DMS79 treated with DMSO at 0.1 percent for 48 hours (cell line): ENCODE measurements at places on chromosomes 2 and 18.

- DNase-seq, result no peak
These were observed 81.6 kb downstream of the PMS1 start for GRCh38 chr2:189865826-189866225.

DNA sequence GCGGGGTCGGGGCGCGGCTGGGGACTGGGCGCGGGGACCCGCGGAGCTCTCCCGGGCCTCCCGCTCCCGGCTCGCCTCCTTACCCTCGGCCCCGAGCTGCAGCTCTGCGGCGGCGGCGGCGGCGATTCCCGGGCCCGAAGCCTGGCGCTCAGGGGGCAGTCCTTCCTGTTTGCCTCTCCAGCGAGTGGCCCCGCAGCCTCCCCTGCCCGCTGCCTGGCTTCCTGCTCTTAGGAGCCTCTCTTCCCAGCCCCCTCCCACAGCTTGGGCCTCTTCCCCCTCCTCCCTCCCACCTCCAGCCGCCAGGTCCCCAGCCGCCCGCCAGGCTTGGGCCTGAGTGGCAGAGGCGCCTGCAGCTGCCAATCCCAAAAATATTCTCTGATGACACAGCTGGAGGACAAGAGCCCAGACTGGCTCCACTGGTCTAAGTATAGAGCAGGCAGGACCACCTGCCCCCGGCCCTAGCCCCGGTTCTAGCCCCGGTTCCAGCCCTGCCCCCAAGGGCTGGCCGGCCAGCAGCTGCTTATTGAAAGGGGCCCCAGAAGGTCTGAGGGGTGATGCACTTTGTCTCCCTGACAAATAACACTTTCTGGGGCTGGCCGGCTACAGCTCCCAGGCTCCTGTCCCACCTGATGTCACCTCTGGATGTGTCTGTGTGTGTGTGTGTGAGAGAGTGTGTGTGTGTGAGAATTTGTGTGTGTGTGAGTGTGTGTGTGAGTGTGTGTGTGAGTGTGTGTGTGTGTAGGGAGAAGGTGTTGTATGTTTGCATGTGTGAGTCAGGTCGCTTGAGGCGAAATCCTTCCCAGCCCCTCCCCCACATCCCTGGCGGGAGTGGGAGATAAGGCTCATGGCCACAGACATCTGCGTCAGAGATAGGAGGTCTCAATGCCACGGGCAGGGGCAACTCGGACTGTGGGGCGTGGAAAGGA is at the start of gene OBSL1:
Gene OBSL1, minus strand, starts transcription at position 229 of the 926 bp plus-strand sequence. CDS start 307 bp downstream, outside the sequence.
- DNase-seq, result peak; percentile 76

GRCh38 chr2:214624166-214624760 is 185.2 kb downstream of the BARD1 start:
- no peak for DNase-seq

- DNase-seq, result no peak
These were observed 216.4 kb upstream of the OSR1 start for GRCh38 chr2:19574778-19575260.

DNA sequence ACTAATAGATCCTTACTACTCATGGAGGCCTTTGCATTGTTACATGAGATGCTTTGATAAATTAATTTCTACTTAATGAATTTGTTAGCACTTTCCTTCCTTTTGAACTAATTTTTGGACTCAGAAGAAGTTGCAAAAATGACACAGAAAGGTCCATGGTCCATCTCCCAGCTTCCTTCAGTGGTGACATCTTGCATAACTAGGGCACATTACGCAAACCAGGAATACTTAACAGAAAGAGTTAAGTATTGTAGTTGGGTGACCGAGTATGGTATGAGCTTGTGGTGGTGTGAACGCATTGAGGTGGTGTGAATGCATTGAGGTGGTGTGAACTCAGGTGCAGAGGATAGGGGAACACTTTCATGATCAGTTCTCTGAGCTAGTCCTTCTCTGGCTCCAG is 151.1 kb upstream of the TWIST2 start:
- no peak for DNase-seq

- DNase-seq, result no peak
These were observed 17.3 kb downstream of the PLCL1 start for GRCh38 chr2:197821550-197822289.

GRCh38 chr18:7038330-7038851 is 79.2 kb downstream of the LAMA1 start:
- DNase-seq, result peak; percentile 14

- DNase-seq, result no peak
These were observed 17.1 kb downstream of the KRCC1 start for GRCh38 chr2:88038263-88039105.

DNA sequence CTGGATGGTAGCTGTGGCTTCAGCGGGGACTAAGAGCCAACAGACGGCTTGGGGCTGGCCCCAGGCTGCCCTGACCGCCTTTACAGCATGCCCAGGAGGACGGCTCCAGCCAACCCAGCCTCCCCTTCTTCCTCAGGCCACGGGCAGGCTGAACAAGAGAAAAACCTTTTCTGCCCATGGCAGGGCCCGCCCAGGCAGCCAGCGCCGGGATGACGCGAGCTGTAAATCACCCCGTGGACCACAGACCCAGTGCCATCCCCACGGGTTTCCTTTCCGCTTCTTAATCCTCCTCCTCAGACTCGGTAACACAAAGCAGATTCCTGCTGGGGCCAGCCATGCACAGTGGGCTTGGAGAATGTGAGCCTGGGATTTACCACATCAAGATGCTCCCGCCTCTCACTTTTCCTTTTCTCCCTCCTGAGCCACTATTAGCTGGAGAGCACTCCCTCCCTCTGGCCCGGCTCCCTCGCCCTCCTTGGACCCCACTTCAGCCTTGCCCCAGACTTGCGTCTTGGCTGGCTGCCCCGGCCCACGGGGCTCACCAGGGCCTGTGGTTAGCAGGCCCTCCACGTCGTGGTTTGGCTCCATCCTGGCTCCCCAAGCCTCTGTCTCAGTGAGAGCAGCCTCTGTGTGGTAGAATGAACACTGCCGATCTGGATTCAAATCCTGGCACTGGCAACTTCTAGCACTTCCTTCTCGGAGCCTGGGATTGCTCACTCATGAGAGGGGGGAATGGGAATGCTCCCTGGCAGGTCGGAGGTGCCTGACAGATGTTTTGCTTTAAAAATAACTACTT is 31.4 kb downstream of the ATOH8 start:
- DNase-seq, result peak; percentile 77

- DNase-seq, result no peak
These were observed 303.3 kb downstream of the XIRP2 start for GRCh38 chr2:167191588-167191987.

- no peak for DNase-seq
These were observed 558.9 kb upstream of the PKDCC start for GRCh38 chr2:41488888-41489287.

DNA sequence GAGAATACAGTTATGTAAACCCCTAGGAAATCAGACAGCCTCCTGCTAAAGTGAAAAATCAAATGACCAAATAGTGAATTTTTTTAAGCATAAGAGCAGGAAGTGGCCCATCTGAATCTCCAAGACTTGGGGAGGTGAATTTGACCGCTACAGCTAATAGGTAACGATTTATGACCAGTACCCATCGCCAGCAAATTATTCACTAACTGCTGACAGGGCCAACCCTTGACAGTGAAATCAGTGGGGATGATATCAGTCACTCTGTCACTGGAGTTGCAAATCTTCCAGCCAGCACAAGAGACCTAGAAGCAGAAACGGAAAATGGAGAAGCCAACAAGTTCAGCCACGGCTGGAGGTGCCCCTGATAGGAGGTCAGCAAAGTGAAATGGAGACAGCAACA is 164.3 kb upstream of the PIK3C3 start:
- DNase-seq, result no peak

- DNase-seq, result no peak
These were observed 923.6 kb downstream of the CCDC85A start for GRCh38 chr2:57107353-57107752.

DNA sequence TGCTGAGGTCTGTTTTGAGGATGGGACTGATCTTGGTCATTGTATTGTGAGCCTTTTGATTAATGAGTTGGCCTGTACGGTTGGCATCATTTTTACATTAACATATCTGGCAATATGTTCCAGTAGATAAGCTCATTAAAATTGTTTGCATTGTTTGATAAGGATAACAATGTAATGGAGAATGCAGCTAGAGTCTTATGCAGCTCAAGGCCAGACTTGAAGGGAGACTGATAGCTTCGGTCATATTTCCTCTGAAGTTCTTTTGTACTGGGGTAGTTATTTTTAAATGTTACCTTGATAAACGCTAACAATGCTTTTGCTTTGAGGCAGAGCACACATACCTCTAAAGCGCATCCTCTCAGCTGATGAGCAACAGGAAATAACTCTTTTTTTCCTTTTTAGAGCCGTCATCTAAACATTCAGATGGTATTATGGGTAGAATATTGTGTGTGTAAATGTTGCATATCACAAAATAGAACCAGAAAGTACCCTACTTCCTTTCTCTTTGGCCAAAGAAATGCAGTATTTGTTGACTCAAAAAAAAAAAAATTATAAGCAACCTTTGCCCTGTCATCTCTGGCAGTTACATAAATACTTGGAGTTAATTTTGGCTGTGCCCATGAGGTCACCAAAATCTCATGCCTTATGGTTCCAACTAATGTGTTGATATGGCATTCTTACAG is 1.3 kb downstream of the MAPRE2 start:
- DNase-seq, result peak; percentile 31

GRCh38 chr2:186345745-186346144 is 140.3 kb upstream of the ZC3H15 start:
- no peak for DNase-seq

DNA sequence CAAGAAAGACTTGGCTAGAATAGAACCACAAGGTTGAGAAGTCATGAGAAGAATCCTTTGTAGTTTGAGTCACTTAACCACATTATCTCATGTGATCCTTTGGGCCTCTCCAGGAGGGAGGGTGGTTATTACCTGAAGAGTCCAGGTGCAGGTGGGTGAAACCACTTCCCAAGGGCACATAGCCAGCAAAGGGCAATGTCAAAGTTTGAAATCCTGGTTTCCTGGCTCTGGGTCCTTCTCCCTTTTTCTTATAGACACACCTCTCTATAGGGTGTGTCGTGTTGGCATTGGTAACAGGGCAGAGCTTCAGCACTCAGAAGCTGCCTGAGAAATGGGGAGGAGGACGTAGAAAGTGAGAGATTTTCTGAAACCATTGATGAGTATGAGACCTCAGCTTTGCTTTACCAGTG is 137.9 kb downstream of the MGAT5 start:
- peak; percentile 72 for DNase-seq

- DNase-seq, result no peak
These were observed 84.3 kb downstream of the NETO1 start for GRCh38 chr18:72783530-72783929.

GRCh38 chr2:11024259-11024645 is 112.5 kb downstream of the KCNF1 start:
- peak; percentile 84 for DNase-seq

GRCh38 chr2:152434395-152435182 is 99.6 kb downstream of the FMNL2 start:
- no peak for DNase-seq

DNA sequence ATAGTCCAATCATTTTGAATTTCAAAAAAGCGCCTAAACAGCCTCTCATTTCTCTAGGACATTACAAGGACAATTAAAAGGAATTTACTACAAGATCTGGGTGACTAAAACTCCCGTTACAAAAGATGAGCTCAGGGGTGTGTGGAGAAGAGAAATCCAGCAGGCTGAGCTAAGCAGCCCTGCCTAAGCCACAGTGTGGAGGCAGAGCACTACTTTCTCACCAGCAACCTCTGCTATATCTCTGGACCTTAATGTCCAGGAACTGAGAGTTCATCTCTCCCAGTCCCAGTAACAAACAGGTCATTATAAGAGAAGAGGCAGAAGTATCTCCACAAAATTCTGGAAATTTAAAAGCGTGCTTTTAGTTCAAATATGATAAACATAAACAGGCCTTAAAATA is 18.9 kb upstream of the ANKRD62 start:
- no peak for DNase-seq

DNA sequence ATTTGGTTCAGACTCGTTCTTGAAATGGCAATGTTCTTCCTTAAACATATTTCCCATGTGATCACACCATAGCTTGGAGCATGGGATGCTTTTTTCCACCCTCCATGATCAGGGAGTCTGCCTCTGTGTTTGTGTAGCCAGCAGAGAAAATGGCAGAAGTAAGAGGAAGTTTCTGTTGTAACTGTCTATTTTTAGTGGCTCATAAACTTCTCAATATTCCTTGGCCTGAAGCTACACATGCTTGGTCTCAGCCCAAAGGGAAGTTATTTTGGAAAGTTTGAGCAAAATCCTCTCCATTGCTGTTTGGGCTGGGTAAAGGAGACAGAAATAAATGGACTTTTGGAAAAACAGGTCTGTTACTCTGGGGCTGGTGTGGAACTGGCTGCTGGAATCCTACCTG is 33.4 kb upstream of the ITGA6 start:
- no peak for DNase-seq

- no peak for DNase-seq
These were observed 74.4 kb upstream of the CTDP1 start for GRCh38 chr18:79604913-79605880.

DNA sequence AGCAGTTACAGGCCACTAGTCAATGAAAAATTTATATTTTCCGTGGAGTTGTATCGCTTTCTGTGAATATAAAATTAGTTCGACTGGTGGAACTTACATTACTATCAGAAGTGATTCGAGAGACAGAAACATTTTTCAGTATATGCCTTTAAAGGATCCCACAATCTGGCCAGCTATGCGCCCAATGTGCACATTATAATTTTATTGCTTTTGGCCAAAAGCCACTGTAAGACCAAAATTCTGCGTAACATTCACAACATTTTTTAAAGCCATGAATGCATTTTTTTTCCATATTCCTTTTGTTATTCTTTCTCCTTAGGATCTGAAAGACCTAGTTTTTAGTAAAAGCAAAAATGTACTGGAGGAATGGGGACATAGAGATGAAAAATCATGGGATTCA is 131.0 kb upstream of the CHAC2 start:
- no peak for DNase-seq

- DNase-seq, result no peak
These were observed 199.7 kb downstream of the PTPRM start for GRCh38 chr18:7766817-7767216.

DNA sequence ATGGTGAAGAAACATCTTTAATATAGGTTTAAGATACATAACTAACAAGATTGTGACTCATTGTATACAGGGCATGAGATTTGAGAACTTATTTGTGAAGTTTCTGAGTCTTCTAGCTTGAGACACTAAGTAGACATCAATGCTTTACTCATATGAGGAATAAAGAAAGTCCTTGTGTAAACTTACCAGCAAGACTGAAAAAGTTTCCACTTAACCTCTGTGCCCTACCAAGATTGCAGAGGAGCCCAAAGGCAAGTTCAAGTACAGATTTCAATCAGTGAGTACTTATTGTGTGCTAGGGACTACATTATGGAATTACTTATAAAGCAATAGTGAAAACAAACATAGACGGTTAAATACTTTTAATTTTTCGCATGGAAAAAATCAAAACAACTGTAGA is 1041.2 kb upstream of the CELF4 start:
- no peak for DNase-seq

DNA sequence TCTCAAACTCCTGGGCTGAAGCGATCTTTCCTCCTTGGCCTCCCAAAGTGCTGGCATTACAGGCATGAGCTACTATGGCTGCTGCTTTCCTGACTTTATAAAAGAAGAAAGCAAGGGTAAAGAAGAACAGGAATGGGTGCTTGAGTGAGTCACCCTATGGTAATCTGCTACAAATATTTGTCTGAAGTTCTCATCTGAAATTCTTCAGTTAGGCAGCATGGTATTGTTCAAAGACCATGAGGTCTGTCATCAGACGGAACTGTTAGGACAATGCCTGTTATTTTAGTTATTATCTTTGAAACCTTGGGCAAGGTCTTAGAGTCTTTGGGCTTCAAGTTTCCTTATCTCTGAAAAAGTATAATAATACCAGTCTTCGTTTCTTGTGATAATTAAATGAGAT is 695.8 kb downstream of the RNF144A start:
- no peak for DNase-seq

- DNase-seq, result no peak
These were observed 90.4 kb upstream of the KYNU start for GRCh38 chr2:142786918-142787702.
